ENCODE measurements at places on chromosomes 7 and 10. TPM values are rescaled to one million over a fixed set of nuclear protein-coding genes. Genes with fewer than 3 reads are reported as not detected.

The NUDT5 gene
- 85.0 TPM for total RNA-seq

The RBAK gene
- 24.5 TPM for total RNA-seq

GRCh38 chr10:106078895-106079576 lies 1085.5 kb downstream of the SORCS1 start:
- no peak for DNase-seq
- H3K4me1 ChIP-seq, result peaks cover 4% of the 10 kb centered on the region
- no peak overlapping the region for H3K27ac ChIP-seq
- no peak overlapping the region for H3K4me3 ChIP-seq
- no peaks in the 10 kb centered on the region for H3K27me3 ChIP-seq

The ASB4 gene
- not detected for total RNA-seq

The SEPTIN14 gene
- not detected for total RNA-seq

The TMEM184A gene
- 0.22 TPM for total RNA-seq

DNA sequence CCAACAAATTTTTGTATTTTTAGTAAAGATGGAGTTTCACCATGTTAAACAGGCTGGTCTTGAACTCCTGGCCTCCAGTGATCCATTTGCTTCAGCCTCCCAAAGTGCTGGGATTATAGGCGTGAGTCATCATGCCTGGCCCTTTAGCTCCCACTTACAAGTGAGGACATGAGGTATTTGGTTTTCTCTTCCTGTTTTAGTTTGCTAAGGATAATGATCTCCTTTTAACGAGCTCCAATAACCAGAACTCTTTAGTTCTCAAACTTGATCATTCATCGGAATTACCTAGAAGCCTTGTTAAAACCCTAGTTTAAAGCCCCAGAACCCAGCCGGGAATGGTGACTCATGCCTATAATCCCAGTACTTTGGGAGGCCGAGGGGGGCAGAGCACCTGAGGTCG lies 481.4 kb downstream of the TYW1 start:
- no peaks in the 10 kb centered on the region for H3K4me1 ChIP-seq
- no peak for DNase-seq
- no peaks in the 10 kb centered on the region for H3K36me3 ChIP-seq

DNA sequence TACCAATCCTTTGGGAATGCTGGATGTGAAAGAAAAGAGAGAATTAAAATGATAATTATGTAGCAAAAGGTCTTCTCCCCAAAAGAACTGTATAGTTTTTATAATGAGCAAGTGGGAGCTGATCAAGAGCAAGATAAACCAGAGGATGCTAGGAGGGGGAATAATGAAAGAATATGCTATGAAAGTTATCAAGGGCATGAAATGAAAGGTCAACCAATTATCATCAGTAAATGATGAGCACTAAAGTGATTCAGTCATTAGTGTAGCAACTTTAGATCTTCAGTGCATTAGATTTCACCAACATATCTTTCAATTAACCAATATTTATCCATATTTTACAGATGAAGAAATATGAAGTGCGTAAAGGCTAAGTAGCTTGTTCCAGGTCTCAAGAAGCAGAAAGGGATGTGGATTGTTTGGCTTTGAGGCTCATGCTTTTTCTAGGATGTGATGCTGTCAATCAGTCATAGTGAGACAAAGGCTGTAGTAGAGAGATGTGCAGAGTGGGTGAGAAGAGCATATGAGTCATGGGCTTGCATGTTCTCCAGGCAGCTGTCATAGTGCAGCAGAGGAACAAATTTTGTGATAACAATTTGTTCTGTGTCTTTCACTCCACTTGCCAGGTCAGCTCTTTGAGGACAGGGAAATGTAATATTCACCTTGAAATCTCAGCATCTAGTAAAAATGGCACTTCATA lies 5.7 kb upstream of the OR2F2 start:
- no peaks in the 10 kb centered on the region for H3K36me3 ChIP-seq
- no peak for DNase-seq
- no peak overlapping the region for H3K27ac ChIP-seq
- H3K4me1 ChIP-seq, result no peaks in the 10 kb centered on the region

GRCh38 chr10:5506751-5507648 lies 7.6 kb upstream of the CALML5 start:
- no peak overlapping the region for H3K4me3 ChIP-seq
- no peaks in the 10 kb centered on the region for H3K4me1 ChIP-seq
- H3K27ac ChIP-seq, result no peak overlapping the region
- no peaks in the 10 kb centered on the region for H3K36me3 ChIP-seq

GRCh38 chr10:100109670-100110069 lies 28.0 kb upstream of the CPN1 start:
- no peak overlapping the region for H3K4me3 ChIP-seq
- no peak overlapping the region for H3K27ac ChIP-seq
- no peak for DNase-seq
- no peaks in the 10 kb centered on the region for H3K4me1 ChIP-seq

DNA sequence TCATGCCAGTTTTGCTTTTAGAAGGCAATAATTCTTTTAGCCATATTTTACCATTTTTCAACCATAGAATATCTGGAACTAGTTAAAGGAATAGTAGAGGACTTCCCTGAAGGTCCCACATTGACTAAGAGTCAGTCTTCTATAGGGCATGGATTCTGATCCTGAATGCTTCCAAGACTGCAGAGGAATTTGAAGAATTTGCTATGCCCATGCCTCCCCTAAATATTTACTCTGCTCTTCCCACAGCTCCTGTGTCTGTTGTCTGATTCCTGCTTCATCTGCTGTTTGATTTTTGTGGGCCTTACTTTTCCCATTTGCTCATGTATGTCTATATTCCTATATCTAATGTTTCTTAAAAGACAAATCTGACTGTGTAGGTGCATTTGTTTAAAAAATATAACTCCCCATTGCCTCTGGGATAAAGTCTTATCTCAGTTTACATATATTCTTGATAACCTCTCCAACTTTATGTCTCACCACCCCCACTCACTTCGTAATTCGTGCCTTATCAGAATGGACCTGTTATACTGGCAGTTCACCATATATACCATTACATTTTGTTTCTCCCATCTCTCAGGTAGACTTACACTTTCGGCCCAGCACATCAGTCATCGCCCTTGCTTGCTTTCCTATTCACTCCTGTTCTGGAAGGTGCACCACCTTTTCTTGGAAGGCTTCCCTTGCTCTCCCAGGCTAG lies 33.9 kb downstream of the LRRC4 start:
- peaks cover 25% of the 10 kb centered on the region for H3K4me1 ChIP-seq
- no peaks in the 10 kb centered on the region for H3K36me3 ChIP-seq
- no peaks in the 10 kb centered on the region for H3K27me3 ChIP-seq
- H3K27ac ChIP-seq, result no peak overlapping the region
- peak; percentile 29 for DNase-seq
- no peak overlapping the region for H3K4me3 ChIP-seq

- H3K36me3 ChIP-seq, result no peaks in the 10 kb centered on the region
- peak; percentile 99 for DNase-seq
- H3K4me3 ChIP-seq, result peak overlapping the region; percentile 69
- H3K4me1 ChIP-seq, result no peaks in the 10 kb centered on the region
- no peaks in the 10 kb centered on the region for H3K27me3 ChIP-seq
These were observed 85.9 kb downstream of the ZNF33B start for GRCh38 chr10:42552188-42553063.

DNA sequence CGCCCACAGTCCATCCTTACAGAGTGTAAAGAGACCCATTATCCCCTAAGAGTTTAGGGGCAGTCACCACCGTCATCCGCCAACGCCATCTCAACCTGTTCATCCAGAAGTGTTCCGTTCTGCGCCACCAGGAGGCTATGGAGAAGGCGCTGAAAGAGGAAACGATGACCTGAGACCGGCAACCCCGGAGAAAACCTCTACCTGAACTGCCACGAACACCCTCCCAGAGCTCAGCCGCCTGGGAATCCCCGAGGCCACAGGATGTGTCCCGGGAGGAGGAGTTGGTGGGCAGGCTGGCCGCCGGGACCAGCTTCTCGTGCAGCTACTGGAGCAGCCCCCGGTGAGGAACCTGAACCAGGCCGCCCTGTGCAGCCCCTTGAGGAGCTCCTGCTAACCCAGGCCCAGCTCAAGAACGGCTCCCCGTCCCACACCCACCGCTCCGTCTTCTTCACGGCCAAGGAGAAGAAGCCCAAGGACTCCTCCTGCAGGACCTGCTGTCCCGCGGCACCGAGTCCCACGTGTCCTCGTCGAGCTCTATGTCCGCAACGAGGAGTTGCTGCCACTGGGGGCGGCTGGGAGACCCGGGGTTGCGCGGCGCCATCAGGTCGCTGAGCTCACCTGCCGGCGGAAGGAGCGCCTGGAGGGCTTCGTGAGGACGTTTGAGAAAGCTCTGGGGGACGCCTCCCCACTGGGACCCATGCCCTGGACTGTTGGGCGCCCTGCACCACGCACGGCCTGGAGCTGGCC lies 21.1 kb upstream of the LANCL2 start:
- H3K27me3 ChIP-seq, result no peaks in the 10 kb centered on the region
- H3K4me3 ChIP-seq, result no peak overlapping the region
- H3K36me3 ChIP-seq, result no peaks in the 10 kb centered on the region
- DNase-seq, result no peak
- peaks cover 7% of the 10 kb centered on the region for H3K4me1 ChIP-seq

DNA sequence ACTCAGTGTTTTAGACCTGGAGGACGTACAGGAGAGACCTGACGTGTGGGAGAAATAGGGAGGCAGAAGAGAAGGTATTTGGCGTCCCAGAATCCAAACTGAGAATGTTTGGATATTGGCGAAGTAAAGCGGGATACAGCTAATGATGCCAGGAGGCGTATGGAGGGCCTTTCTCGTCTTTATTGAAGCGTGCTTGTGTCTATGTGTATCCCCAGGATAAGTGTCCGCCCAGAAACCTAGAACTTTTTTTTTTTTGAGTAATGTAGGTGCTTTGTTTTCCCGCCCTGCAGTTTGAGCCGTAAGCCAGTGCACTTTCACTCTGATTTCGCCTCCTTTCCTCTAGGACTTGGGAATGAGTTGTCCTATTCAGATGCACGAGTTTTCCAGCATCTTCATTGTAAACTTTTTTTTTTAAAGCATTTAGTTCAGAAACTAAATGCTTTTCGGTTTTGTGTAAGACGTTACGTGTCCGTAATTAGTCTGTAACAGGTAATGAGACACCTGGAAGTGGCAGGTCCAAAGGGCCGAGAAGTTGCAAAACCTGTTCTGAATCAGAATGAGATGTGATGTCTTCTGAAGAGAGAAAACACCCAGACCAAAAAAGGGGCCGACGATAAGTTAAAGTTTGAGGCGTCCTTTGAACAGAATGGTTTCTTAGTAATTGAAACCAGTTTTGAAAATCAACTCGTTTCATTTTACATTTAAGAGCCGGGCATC lies 746 bp downstream of the ARL5B start:
- no peaks in the 10 kb centered on the region for H3K27me3 ChIP-seq
- peak overlapping the region; percentile 90 for H3K27ac ChIP-seq
- H3K4me1 ChIP-seq, result peaks cover 20% of the 10 kb centered on the region
- H3K4me3 ChIP-seq, result peak overlapping the region; percentile 93

GRCh38 chr10:60488111-60488669 lies 98.5 kb upstream of the ANK3 start:
- no peaks in the 10 kb centered on the region for H3K36me3 ChIP-seq
- H3K4me1 ChIP-seq, result no peaks in the 10 kb centered on the region
- H3K27ac ChIP-seq, result no peak overlapping the region
- no peak for DNase-seq

The RNF32 gene
- 3.0 TPM for total RNA-seq

- H3K27me3 ChIP-seq, result no peaks in the 10 kb centered on the region
- H3K36me3 ChIP-seq, result no peaks in the 10 kb centered on the region
- no peak overlapping the region for H3K4me3 ChIP-seq
- H3K4me1 ChIP-seq, result no peaks in the 10 kb centered on the region
- no peak overlapping the region for H3K27ac ChIP-seq
These were observed 176.5 kb upstream of the ADO start for GRCh38 chr10:62627983-62628382.

DNA sequence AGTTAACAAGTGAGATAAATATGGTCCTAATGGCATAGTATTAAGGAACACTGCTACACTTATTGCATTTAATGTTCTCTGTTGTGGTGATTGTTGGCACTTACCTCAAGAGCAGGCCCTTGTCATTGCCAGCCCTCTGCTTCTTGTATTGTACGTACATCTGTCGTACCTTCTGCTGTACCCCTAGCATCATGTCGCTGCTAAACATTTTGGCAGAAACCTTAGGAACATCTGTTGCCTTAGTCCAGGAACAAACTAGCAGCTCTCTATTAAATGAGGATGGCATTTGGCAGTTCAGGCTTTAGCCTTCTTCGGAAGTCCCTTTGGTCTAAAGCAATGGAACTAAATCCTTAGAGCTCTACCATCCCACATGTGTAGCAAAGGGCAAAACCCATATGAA lies 47.6 kb downstream of the PRKG1 start:
- H3K4me1 ChIP-seq, result no peaks in the 10 kb centered on the region
- no peaks in the 10 kb centered on the region for H3K36me3 ChIP-seq
- no peaks in the 10 kb centered on the region for H3K27me3 ChIP-seq
- no peak overlapping the region for H3K4me3 ChIP-seq
- no peak overlapping the region for H3K27ac ChIP-seq
- no peak for DNase-seq

GRCh38 chr10:48945441-48946130 lies 5.9 kb upstream of the LRRC18 start:
- H3K4me1 ChIP-seq, result peaks cover 7% of the 10 kb centered on the region
- no peaks in the 10 kb centered on the region for H3K27me3 ChIP-seq
- H3K4me3 ChIP-seq, result no peak overlapping the region
- H3K36me3 ChIP-seq, result no peaks in the 10 kb centered on the region
- no peak for DNase-seq

The ITGB8 gene
- 5.3 TPM for total RNA-seq

The CLCN1 gene
- total RNA-seq, result not detected

DNA sequence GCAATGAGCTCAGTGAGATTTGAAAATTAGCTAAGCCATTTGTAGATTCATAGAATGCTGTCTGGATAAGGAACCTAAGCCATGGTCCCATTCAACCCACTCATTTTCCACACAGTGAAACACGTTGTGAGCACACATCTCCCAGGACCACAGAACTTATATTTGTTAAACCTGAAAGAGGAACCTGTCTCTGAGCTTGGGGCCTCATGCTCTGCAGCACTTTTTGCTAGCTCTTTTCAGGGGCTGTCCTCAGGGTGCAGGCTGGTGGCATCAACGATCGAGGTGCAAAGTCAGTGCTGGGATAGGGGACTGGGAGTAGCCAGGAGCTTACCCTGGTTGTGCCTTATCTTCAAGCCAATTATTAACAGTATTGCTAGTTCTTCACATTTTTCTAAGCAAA lies 11.9 kb downstream of the HECW1 start:
- H3K36me3 ChIP-seq, result no peaks in the 10 kb centered on the region
- no peak for DNase-seq
- no peaks in the 10 kb centered on the region for H3K4me1 ChIP-seq
- H3K27me3 ChIP-seq, result no peaks in the 10 kb centered on the region
- no peak overlapping the region for H3K4me3 ChIP-seq
- no peak overlapping the region for H3K27ac ChIP-seq

DNA sequence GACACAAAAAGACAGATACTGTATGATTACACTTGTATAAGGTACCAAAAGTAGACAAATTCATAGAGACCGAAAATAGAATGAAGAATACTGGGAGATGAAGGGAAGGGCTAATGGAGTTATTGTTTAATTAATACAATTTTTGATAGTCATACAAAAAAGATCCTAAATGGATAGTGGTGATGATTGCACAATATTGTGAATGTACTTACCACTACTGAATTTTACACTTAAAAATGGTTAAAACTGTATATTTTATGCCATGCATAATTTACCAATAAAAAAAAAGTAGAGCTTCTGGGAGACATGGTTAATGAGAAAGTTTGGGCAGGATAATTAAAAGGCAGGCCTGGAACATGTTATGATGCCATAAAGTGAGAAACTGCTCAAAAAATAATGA lies 119.0 kb downstream of the ZPBP start:
- no peak overlapping the region for H3K27ac ChIP-seq
- no peaks in the 10 kb centered on the region for H3K4me1 ChIP-seq
- H3K36me3 ChIP-seq, result no peaks in the 10 kb centered on the region
- no peak overlapping the region for H3K4me3 ChIP-seq
- no peaks in the 10 kb centered on the region for H3K27me3 ChIP-seq
- no peak for DNase-seq
